ENCODE measurements at places on chromosomes 2 and 18. TPM values are rescaled to one million over a fixed set of nuclear protein-coding genes. Genes with fewer than 3 reads are reported as not detected.

Gene ADCYAP1
- 1.2 TPM for polyA plus RNA-seq

Gene TRMT61B
- 35.1 TPM for polyA plus RNA-seq

Gene DLX1
- polyA plus RNA-seq = 83.1 TPM

Gene C1D
- polyA plus RNA-seq = 35.4 TPM

Gene CBLN2
- polyA plus RNA-seq = 28.3 TPM

Gene HRH4
- polyA plus RNA-seq = 0.12 TPM

Gene CEBPZ
- polyA plus RNA-seq = 39.1 TPM

Gene AMER3
- polyA plus RNA-seq = 19.2 TPM

Gene KATNAL2
- 1.4 TPM for polyA plus RNA-seq

Gene ZSWIM2
- polyA plus RNA-seq = 0.86 TPM

Gene CROCC2
- not detected for polyA plus RNA-seq

Gene VAMP5
- not detected for polyA plus RNA-seq

Gene ABCB11
- polyA plus RNA-seq = not detected

Gene ALLC
- polyA plus RNA-seq = not detected

Gene HNMT
- polyA plus RNA-seq = not detected

Gene ANKRD36
- 72.8 TPM for polyA plus RNA-seq

Gene LRPPRC
- 66.5 TPM for polyA plus RNA-seq

Gene EPB41L3
- polyA plus RNA-seq = 19.6 TPM

Gene LDLRAD4
- polyA plus RNA-seq = 1.9 TPM
